Upper lobe of right lung (tissue), 1 donor: ENCODE measurements at places on chromosomes 6 and 20.

- no peak for DNase-seq
These were observed 1.4 kb upstream of the PTPRA start for GRCh38 chr20:2871661-2872458.

DNA sequence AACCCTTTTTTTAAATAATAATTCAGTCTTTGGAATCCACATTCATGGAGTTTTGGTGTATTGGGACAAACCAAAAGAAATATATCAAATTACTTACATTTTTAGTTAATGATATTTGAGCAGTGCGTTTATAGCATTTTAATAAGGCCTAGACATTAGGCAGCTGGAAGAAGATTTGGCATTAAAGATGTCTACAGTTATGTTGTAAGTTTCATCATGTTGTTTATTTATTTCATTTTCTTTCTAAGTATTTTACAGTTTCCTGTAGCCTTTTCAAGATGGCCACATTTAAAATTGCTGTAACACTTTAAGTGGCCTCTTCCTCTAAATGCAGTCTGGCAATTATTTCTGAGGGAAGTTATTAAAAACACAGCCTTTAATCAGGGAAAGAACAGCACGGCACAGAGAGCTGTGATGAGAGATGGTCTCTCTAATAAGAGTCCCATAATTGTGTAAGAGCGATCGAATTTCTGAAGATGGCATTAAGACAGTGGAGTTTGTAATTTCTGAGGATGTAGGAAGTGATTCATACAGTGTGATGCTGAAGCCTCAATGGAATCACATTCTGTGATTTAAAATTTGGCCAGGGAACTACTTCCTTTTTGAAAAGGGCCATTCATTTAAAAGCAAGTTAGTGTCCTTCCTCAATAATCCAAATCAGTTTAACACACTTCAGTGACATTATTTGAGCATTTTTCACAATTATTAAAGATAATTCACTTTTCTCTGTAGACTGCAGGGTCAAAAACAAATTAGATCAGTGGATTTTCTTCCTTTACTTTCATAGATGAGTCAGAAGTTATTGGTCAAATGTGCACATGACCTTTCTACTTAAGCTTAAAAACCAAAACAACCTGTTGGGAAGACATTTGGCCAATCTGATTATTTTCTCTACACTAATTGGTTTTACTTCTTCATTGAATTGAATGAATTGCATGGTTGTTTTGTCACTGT is 52.4 kb upstream of the EDN3 start:
- no peak for DNase-seq

DNA sequence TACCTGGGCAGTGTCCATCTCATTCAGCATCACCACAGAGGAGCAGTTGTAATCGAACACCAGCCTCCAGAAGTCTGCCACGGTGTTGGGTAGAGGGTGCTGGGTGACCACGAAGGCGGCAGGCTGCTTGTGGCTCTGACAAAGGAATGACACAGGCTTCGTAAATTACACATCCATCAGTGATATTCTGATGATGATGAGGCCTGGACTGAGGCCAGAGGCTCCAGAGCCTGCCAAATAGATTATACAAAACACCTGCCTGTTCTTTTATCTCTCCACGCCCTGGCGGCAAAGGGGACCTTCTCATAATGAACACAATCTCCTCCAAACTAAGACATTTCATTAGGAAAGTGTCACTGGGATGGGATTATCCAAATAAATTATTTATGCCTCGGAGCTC is 480.2 kb upstream of the CHD6 start:
- no peak for DNase-seq

- DNase-seq, result no peak
These were observed 77.4 kb upstream of the F13A1 start for GRCh38 chr6:6397842-6398241.

GRCh38 chr20:40607927-40608326 is 81.1 kb downstream of the MAFB start:
- DNase-seq, result no peak

DNA sequence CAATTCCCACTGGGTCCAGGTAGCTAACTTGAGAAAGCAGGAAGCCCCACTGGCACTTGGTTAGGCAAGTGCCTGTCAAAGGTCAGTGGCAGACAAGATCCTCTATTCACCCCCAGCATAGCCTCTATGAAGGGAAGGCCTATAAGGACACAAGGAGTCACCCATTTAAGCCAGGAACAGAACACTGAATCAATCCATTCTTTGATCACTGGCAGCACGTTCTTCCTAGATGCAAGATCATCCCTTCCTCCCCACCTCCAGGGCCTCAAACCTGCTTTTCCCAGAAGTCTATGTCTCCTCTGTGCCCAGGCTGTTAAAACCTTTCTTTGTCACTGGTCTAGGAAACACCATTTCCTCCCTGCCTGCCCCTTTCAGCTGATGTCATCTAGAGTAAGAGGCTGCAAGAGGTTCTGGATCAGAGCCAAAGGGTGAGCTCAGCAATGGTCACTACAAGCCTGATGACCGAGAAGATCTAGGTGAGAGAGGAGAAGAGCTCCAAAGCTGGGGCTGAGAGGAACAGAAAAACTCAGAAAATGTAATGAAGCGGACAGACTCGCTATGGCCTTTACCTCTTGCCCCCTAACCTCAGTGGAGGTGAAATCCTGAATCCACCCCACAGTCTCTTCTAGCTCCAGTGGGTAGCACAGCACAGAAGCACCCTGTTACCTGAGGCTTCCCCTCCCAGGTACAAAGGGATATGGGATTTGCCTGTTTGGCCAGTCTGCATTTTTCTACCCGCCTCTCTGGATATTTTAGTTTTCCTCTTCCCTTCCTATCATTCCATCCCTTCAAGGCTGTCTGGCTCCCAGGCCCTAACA is 1.8 kb downstream of the GTPBP2 start:
- DNase-seq, result peak; percentile 72

DNA sequence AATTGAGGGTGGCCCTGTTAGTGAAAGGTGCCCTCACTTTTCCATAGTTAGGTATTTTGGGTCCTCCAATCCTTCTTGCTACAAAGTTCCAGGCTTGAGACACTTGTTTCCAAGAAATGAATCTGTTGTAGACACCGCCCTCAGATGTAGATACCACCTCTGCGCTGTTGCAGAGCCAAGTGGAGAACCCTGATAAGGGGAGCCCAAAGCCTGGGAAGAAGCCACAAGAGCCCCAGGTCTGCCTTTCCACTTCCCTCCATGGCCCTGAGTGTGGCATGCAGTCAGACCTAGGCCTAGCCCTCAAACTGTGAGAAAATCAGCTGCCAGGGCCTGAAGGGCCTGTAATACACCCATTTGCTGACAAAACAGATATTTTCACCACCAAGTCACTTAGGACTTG is 37.1 kb downstream of the DTD1 start:
- no peak for DNase-seq

DNA sequence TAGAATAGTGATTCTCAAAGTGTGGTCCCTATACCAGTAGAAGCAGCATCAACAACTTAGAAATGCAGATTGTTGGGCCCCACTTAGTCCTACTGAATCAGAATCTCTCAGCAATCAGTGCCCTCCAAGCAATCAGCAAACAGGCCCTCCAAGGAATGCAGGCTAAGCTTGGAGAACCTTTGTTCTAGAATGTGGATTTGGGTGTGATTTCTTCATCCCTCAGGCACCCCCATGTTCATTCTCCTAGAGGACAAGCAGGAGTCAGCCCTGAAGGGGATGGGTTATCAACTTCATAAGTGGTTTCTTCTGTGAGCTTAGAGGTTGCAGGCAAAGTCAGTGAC is 40.5 kb upstream of the TAF8 start:
- DNase-seq, result no peak

- no peak for DNase-seq
These were observed 236.1 kb downstream of the SYNDIG1 start for GRCh38 chr20:24705486-24705885.
